Mammary epithelial cell (primary cell): ENCODE measurements at places on chromosomes 16 and 17.
A peak's percentile ranks its signal among the peaks of the same experiment; 100 is the strongest.

GRCh38 chr17:17757956-17758845 is 76.9 kb downstream of the RAI1 start:
- no peak for DNase-seq

DNA sequence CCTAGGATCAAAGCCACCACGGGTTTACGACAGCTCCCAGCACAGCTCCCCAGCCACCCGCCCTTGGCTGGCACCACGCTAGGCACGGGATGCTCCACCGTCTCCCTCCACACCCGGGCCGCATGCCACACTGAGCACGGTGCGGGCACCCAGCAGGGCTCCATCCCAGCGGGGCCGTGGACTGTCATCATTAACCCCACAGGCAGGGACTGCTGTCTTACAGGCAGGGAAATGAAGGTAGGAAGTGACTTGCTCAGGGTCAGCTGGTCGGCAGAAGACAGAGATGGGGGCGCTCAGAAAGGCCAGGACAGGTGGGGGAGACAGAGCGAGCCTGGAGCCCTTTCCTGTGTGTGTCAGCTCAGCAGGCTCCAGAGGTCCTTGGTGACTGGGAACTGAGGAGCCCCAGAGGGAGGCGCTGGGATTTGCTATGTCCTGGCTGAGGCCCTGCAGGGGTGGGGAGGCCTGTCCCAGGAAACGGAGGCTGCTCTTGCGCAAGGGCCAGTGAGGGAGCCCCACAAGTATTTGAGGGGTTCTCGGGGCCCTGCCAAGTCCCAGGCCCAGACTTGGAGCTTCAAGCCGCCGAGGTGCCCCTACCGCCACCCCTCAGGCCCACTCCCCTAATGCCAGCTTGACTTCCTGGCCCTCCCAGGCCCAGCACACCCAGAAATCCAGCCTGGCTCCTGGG is 3.2 kb downstream of the UBALD1 start:
- DNase-seq, result no peak

DNA sequence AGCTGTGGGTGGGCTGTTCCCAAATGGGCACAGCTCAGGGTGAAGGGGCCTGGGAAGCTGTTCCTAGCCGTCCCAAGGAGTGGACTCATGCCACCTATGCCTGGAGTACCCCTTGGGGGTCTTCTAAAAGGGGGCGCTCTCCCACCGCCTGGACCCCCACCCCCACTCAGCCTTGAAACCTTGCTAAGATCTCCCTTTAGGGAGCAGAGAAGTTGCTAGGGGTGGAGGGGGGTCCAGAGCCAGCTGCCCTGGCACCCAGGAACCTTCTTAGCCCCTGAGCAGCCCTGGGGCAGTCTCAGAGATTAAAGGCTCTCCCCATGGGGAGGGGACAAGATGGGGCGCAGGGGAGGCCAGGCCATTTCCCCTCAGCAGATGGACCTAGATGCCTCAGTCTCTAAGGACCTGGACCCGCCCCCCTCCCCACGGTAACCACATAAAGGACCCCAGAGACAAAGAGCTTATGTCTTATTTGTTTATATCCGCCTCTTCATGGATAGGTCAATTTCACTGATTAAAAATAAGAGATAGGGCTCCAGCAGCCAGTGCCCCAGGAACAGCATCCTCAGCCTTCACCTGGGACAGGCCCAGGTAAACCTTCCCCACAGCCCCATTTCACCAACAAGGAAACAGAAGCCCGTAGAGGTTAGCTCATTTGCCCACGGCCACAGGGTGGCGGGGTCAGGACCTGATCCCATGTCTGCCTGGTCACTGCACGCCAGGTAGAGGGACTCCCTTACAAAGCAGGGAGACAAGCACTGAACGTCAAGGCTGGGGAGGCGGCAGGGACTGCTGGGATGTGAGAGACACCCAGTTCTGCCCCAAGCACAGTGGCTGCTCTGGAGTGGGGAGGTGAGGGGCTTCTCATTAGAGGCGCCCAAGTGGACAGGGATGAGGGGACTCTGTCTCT is 3.4 kb downstream of the MTSS2 start:
- no peak for DNase-seq

DNA sequence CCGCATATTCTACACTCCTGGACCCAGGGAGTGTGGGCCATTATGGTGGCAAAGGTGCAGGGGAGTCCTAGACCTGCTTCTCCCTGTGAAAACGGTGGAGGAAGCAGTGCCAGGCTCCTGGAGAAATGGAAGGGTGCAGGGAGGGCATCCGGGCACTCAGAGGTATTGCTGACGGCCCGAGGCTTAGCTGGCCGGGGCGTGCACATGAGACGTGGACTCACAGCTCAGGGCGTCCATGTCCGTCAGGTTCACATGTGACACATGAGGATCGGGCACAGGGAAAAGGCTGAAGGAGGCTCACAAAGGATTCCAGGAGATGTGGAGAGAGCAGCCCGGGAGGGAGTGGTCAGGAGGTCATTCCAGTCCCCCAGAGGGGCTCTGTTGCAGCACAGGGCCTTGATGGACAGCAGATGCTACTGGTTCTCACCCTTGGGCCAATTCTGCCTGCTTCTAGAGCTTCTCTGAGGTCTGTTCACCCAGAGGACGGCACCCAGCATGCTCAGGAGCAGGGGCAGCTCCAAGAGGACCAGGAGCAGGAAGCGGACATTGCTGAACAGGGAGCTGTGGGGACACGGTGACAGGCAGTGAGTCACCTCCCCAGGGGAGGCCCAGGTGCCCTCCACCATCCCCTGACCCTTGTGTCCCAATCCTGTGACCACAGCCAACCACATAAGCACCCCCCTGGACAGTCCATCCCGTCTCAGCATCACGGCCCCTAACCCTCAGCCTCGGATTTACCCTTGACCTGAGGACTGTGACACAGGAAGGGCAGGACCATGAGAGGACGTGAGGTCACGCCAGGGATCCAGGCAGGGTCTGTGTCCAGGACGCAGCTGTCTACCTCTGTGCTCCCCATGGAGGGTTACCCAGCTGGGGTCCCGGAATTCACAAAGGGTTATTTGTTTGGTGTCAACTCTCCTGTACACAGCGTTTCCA is 4.5 kb downstream of the CD300C start:
- no peak for DNase-seq

GRCh38 chr17:57582881-57583756 is 162.0 kb downstream of the CCDC182 start:
- DNase-seq, result no peak

GRCh38 chr16:13055480-13055879 is 154.1 kb downstream of the SHISA9 start:
- DNase-seq, result no peak

- no peak for DNase-seq
Measured at GRCh38 chr16:762595-763268, 2.2 kb downstream of the MSLN start.

DNA sequence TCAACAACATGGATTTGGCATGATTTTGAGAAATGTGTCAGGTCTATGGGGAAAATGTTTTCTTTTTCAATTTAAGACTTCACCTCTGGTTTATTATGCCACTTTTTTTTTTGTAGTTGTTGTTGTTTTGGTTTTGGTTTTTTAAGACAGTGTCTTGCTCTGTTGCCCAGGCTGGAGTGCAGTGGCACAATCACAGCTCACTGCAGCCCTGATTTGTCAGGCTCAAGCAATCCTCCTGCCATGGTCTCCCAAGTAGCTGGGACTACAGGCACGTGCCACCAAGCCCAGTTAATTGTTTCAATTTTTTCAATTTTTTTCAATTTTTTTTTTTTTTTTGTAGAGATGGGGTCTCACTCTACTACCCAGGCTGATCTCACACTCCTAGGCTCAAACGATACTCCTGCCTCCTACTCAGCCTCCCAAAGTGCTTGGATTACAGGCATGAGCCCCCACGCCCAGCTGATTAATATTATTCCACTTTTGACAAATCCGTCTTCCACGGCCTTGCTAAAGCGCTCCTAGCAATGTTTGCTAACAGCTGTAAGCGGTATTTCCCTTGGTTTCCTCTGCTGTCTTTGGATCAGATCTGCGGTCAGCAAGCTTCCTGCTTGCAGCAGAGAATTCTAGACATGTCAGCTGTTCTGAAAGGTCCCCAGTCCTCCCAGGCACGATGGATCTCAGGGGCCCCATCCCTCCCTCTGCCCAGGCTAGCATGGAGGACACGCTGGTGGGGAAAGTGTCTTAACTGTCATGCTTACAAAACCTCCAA is 7.0 kb upstream of the MILR1 start:
- no peak for DNase-seq

DNA sequence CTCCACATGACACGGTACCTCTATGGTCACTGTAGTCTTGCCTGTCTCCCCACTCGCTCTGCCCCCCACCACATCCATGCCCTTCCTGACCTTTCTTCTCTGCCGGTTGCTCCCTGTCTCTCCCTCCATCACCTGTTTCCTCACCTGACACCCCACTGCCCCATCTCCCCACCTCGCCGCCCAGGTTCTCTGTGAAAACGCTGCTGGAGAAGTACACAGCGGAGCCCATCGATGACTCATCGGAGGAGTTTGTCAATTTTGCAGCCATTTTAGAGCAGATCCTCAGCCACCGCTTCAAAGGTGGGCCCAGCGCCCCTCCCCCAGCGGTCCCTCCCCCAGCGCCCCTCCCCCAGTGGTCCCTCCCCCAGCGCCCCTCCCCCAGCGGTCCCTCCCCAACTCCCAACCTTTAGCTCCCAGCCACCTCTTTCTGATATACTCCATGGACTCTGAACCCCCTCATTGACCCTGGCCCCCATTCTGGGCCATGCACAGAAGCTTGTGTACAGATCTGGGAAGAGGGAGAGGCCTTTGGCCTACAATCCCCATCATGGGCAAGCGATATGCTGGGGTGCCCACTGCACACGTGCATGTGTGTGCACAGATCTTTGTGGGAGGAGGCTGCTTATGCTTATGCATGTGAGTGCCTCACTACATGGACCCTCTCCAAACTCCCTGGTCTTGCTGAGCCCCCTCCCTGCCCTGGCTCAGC is 4.1 kb downstream of the RUNDC3A start:
- DNase-seq, result no peak

- no peak for DNase-seq
Measured at GRCh38 chr16:57592591-57593003, 35.8 kb upstream of the ADGRG1 start.

GRCh38 chr17:47989700-47990099 is 18.8 kb downstream of the CDK5RAP3 start:
- DNase-seq, result peak; percentile 24

DNA sequence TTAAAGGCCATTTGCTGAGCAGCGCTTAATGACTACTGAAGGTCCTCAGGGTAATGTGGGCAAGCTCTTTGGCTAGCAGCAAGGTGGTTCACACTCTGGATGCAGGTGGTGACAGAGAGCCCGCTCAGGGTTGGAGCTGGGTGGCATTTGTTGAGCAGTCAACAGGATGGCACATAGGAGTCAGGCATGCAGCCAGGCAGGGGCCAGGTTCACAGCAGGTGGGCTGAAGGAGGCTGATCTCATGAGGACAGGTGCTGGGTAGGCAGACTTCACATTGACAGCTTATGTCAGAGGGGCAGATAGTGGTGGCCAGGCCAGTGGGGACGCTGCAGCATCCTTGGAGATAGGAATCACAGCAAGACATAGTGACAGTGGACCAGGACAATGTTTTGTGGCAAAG is 4.5 kb downstream of the KRTAP3-1 start:
- no peak for DNase-seq

DNA sequence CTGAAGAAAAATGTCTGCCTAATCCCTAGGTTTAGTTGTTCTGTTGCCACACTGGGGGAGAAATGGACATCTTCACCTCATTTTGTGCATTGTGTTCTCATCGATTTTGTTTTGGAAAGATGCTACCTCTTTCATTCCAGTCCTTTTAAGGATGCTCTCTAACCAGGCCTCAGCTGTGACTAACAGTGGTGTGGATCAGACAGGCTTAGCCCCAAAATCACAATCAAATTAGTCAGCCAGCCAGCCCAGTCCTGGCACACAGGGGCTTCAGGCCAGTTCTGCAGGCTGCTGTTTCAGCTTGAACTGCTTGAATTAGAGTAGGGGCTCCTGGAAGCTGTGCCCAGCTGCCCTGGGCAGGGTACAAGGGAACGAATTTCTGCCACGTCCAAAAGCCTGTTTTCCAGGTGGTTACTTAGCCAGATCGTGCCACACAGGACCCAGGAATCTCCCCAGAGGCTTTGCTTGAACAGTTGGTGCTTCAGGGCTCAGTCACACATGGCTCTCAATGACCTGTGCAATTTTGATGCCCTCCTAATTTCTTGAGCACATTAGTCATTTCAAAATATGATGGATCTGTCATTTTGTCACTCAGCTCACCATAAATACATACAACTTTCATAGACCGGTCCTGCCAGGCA is 60.7 kb downstream of the CLEC16A start:
- DNase-seq, result peak; percentile 75

GRCh38 chr17:44115585-44116415 is 7.6 kb downstream of the HDAC5 start:
- no peak for DNase-seq

GRCh38 chr17:38702916-38703741 is 1.9 kb upstream of the MLLT6 start:
- DNase-seq, result no peak

DNA sequence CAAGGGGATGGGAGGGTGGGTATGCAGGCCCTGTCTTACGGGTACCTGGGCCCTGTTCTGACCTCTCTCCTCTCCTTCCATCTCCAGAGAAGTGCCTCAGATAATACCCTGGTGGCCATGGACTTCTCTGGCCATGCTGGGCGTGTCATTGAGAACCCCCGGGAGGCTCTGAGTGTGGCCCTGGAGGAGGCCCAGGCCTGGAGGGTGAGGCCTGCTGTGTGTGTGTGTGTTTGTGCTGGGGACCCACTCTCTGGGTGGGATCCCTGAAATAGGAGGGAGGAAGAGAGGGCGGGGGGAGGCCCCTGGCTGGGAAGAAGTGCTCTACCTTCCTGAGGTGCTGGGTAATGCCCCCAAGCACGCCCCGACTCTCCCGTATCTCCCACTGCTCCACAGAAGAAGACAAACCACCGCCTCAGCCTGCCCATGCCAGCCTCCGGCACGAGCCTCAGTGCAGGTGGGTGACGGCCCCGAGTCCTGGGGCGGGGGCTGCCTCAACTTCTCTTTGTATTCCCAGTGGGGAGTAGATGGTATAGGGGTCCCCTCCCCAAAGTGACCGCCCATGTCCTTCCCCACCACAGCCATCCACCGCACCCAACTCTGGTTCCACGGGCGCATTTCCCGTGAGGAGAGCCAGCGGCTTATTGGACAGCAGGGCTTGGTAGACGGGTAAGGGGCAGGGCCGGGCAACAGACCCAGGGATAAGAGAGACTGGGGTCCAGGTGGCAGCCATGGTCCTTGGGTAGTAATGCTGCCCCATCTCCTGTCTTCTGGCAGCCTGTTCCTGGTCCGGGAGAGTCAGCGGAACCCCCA is 7.8 kb downstream of the GRB7 start:
- no peak for DNase-seq

DNA sequence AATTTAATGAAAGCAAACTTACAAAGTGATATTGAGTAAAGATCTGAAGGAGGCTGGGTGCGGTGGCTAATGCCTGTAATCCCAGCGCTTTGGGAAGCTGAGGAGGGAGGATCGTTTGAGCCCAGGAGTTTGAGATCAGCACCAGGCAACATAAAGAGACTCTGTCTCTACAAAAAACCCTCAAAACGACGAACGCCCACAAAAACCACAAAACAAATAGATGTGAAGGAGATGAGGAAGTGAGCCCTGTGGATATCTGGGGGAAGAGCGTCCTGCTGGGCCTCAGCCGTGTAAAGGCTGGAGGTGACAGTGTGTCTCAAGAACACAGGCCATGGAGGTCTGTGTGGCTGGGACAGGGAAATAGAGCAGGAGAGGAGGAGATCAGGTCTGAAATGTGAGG is 68.8 kb downstream of the ITFG1 start:
- DNase-seq, result peak; percentile 57
